ENCODE measurements at places on chromosomes 5 and 9. TPM values are rescaled to one million over a fixed set of nuclear protein-coding genes. Genes with fewer than 3 reads are reported as not detected.

RFESD gene
- total RNA-seq, result 4.8 TPM

- no peak for DNase-seq
Observed at GRCh38 chr9:72950875-72951442, 1.9 kb downstream of the ALDH1A1 start.

GRCh38 chr5:92418341-92418740, 1035.2 kb upstream of the ARRDC3 start:
- DNase-seq, result no peak

DNA sequence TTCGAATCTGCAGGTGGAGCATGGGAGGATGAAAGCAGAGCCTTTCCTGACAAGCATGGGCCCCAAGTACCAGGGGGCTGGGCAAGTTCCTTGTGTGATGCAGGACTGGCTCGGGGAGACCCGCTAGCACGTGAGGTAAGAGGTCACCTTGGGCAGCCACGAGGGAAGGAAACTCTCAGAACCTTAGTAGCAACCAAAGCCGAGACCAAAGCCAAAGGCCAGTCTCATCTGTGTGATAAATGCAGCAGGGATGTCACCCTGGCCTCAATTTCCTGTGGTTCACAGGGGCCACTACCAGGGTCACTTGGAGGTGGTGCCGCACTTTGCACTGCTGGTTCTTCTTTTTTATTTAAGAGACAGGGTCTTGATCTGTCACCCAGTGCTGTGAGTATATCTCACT, 39.5 kb downstream of the PRRT1B start:
- DNase-seq, result no peak

DNA sequence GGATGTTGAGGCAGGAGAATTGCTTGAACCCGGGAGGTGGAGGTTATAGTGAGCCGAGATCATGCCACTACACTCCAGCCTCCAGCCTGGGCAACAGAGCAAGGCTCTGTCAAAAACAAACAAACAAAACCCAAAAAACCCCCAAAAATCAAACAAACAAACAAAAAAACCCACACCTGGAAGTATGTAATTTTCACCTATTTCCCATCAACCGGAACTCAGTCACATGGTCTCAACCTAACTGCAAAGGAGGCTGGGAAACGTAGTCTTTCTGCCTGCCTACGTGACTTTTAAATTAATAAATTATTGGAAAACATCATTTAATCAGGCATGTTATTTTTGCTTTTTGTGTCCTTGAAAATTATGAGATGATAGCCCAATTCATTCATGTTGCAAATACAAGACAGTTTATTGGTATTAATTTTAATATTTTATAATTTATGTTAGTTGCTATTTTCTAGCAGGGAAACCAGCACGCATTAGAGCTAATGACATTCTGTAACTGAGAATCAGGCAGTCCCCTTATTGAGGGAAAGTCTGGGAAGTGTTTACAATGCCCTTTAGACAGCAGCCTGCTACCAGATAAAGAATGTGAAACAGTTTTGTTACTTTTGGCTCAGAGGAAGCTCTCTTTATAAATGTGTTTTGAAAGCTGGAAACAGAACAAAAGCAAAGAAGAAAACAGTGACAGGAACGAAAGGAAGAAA, 110.3 kb downstream of the NXNL2 start:
- no peak for DNase-seq

DNA sequence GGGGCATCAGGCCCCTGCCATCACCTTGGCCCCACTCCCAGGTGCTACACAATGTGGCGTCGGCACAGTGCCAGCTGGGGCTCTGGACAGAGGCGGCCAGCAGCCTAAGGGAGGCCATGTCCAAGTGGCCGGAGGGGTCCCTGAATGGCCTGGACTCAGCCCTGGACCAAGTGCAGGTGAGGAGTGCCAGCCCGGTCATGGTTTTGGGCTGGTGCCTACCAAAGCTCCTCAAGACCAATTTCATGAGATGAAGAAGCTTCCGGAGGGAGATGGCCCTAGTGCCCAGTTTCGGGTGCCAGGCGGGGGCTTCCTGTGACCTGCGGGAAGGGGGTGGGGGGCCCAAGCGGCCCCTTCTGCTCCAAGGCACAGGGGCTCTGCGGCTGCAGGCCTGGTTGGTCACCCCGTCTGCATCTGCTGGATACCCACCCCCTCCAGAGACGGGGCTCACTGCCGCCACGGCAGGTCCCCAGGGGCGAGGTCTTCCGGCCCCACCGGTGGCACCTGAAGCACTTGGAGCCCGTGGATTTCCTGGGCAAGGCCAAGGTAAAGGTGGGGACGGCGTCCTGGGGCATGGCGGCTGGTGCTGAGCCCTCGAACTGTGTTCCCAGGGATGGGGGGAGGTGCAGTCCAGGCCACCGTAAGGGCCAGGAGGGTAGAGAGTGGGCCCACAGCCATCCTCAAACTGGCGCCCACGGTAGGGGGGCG, 5.8 kb downstream of the NOXA1 start:
- peak; percentile 60 for DNase-seq

WDR31 gene
- total RNA-seq, result 10.1 TPM

DNA sequence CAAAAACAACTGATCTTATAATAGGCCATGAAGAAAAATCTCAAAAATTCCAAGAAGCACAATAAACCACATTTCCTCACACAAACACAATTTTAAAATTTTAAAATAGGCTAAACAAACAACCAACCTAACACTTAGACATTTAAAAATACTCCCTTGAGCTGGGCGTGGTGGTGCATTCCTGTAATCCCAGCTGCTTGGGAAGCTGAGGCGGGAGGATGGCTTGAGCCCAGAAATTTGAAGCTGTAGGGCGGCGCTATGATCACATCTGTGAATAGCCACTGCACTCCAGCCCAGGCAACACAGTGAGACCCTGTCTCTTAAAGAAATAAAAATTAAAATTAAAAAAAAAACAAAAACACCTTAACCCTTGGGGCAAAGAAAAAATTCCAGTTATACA, 36.9 kb upstream of the TESK1 start:
- DNase-seq, result no peak

DNA sequence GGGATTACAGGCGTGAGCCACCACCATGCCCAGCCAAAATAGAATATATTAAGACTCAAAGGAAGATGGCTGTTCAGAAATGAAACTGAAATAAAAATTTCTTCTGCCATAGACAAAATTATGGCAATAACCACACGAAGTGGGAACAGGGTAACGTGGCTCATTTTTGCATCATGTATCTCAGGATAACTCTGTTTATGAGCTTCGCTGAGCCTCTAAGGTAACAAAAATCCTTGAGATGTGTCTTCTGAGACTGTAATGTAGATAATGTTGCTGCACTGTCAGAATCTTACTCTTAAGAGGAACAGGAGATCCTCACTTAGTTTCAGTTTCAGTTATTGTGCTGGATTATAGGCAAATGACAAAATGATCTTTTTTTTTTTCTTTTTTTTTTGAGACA, 153.8 kb downstream of the GOLPH3 start:
- DNase-seq, result no peak

GRCh38 chr9:38066197-38066913, 2.7 kb downstream of the SHB start:
- DNase-seq, result no peak

GRCh38 chr9:93302586-93303257, 118.8 kb downstream of the WNK2 start:
- DNase-seq, result peak; percentile 80

CYSRT1 gene
- total RNA-seq, result not detected

AGTPBP1 gene
- 42.5 TPM for total RNA-seq

GRCh38 chr9:134294153-134295071, 31.8 kb upstream of the RXRA start:
- peak; percentile 51 for DNase-seq

GRCh38 chr9:129290606-129291005, 112.5 kb upstream of the IER5L start:
- no peak for DNase-seq

DNA sequence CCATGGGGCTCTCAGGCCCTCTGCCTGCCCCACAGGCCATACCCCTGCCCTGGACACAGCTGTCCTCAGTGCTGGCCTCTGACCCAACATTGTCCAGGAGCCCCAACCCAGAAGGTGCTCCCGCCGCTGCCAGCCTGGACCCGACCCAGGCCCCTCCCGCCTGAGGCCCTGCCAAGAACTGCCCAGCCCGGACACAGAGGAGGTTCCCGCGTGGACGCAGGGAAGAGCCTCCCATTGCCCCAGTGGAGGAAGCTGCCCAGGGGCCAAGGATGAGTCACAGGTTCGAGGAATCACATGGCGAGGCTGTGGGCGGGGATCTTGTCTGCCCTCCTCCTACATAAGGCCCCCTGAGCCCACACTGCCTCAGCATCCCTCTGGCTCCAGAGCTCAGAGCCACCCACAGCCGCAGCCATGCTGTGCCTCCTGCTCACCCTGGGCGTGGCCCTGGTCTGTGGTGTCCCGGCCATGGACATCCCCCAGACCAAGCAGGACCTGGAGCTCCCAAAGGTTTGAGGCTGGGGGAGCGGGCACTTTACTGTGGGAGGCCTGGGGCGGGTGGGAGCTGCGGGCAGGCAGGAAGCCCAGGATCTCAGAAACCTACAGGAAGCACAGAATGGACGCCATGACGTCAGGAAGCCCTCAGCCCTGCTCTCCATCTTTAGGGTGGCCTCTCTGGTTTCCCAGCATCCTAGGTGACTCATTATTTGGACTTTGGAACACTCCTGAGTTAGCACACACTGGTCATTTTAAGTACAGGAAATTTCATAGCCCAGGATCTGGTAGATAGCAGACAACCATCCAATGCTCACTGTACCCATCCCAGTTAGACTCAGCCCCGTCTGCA, at the start of gene PAEP:
Gene PAEP (plus strand): TSS at position 366 of the 844 bp plus-strand sequence.
- DNase-seq, result no peak

DNA sequence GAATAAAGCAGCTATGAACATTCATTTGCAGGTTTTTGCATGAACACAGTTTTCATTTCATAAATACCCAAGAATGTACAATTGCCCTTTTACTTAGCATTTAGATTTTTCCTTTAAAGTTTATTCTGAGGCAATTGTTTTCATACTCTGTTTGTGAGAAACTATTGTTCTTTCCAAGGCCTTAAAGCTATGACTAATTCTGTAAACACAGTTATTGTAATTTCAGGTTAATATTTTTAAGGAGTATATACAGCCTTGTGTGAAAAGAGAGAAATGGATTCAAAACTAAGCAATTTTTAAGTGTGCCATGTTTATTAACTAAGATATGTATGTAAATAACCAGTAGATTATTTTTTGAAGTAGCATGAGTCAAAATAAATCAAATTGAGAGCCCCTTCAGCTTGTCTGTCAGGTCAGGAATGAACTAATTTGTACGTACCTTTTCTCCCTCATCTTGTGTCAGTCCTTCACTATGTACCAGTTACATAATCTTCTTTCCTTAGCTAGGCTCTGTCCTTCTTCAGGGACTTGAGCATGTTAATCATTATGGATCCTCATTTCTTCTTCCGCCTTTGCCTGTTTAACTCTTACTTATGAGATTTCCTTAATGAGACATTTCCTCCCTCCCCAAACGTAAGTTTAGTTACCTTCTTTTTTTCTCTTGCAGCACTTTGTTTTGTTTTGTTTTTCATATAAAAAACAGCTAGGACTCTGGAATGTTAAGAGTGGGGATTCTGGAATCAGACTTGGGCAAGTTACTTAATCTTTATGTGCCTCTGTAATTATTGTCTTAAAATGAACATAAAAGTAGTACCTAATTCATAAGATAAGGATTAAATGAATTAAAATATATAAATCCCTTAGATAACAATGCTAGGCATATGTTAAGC, 63.6 kb downstream of the NIPBL start:
- DNase-seq, result no peak

GRCh38 chr9:86766912-86767311, 180.4 kb downstream of the GAS1 start:
- DNase-seq, result peak; percentile 42
